NCI-H1436 treated with DMSO at 0.1 percent for 48 hours (cell line): ENCODE measurements at places on chromosomes 6 and 20.

DNA sequence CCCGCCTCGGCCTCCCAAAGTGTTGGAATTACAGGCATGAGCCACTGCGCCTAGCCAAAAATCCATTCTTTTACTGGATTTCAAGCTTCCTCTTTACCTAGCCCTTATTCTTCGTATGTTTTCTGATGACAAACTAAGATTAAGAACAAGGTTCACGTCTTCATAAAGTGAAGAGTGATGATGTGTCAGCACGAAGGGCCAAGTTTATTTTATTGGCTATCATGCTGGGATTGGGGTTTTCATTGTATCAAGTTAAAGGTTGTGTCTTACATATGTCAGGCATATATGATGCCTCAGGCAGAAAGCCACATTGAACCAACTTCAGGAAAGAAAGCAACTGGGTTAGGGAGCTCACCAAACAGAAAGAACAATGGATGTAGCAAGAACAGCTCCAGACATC lies 19.7 kb upstream of the SLC17A3 start:
- no peak for DNase-seq

- DNase-seq = no peak
Observed at GRCh38 chr6:3535033-3535775, 78.4 kb upstream of the SLC22A23 start.

DNA sequence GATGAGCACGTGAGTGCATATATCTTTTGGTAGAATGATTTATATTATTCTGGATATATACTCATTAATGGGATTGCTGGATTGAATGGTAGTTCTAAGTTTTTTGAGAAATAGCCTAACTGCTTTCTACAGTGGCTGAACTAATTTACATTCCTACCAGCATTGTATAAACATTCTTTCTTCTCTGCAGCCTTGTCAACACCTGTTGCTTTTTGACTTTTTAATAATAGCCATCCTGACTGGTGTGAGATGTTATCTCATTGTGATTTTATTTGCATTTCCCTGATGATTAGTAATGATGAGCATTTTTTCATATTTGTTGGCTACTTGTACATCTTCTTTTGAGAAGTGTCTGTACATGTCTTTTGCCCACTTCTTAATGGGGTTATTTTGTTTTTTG lies 116.3 kb downstream of the ADTRP start:
- no peak for DNase-seq

DNA sequence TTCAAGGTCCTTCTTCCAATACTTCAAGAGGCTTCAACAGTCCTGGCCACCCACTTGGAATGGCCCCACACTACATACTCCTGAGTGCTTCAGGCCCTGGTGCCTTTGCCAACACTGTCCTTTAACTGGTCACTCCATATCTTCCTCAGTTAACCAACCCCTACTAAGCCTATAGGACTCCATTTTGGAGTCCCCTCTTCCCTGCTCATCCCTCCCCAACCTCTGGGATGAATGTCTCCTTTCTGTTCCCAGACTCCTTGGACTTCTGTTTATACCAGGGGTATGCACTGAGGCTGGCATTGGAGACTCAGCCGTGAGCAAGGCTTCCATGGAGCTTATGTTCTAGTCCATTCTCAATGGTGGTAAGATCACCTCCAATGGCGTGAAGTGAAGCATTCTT lies 33.6 kb downstream of the COX4I2 start:
- DNase-seq = no peak

- DNase-seq = no peak
Observed at GRCh38 chr6:28656715-28657114, 131.0 kb downstream of the GPX5 start.

DNA sequence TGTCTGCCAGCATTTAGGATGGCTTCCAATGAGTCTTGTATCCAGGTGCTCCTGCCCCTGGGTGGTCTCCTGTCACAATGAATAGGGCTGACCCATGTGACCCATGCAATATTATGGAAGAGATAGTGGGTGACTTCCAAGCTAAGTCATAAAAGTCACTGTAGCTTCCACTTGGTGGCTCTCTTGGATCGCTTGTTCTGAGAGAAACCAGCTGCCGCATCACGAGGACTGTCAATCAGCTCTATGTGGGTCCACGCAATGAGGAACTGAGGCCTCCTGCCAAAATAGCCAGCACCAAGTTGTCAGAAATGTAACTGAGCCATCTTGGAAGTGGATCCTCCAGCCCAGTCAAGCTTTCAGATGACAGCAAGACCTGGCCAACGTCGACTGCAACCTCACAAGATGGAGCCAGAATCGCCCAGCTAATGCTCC lies 14.9 kb upstream of the MATN4 start:
- no peak for DNase-seq
